ENCODE measurements at places on chromosomes 2 and 18.

GRCh38 chr18:58687871-58688308 is 16.6 kb downstream of the MALT1 start:
- no peak for DNase-seq

GRCh38 chr18:32381761-32382160 is 88.9 kb downstream of the GAREM1 start:
- DNase-seq, result no peak

GRCh38 chr2:44550561-44550960 is 188.8 kb downstream of the CAMKMT start:
- DNase-seq, result peak; percentile 8

DNA sequence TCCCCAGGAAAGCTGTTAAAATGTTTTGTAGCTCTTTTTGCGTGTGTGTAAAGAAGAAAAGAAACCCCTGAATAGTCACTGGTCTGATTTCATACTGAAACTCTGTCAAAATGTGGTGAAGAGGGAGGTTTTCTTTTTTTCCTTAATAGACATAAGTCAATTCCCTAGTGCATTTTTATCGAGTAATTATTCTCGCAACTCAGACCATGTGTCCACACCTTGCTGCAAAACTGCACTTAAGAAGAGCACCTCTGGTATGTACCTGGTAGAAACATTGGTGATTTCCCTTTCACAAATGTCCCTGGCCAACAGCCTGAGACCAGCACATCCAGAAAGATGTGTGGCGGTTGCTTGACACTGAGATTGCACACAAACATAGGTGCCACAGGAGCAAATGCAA is 159.9 kb downstream of the ZNF521 start:
- no peak for DNase-seq

DNA sequence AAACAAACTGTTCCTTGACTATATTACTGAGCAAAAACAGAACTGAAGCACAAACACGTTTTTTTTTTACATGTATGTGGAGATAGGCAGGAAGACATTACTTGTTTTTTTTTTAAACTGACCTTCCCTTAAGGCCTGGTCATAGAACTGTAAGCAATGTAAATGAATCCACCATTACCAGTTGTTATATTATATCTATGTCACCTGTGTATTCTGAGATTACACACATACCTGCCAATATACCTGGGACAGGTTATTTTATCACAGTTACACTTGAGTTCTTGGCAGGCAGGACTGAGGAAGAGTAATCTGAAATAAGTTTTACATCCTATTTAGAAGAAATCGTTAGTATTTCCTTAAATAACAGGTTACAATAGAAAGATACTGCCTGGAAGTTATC is 155.3 kb downstream of the BAZ2B start:
- DNase-seq, result no peak

GRCh38 chr2:8379549-8379948 is 302.3 kb upstream of the ID2 start:
- DNase-seq, result no peak

DNA sequence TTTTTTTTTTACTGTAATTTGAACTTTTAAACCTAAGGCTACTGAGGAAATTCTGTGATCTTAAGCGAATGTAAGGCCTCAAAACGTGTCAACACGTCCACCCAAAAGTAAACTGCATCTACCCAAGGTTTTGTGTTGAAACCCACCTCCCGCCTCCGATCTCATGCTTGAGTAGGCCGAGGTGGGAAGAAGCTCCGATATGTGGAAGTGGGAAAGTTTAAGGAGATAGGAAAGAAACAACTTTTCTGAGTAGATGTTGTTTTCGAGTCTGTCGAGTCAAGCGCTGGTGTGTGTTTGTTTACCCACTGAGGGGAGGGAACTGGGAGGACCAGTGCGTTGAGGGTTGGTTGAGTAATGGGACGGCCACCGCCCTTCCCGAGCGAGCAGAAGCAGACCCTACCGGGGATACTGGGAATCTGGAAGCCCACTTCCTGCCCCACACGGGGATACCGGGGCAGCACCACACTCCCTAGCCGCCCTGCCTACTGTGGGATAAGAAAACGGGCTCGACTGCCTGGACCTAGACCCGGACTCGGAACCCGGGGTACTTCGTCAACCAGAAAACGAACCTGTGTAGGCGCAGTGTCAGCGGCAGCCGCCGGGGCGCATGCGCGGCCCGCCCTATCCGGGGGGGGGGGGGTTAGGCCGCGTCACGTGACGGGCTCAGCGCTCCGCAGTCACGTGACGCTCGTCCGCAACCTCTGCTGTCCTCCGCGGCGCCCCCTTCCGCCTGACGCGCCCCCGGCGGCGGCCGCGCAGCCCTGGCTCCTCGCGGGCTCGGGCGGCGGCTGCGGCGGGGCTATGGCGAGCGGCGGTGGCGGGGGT is at the start of gene RETREG2:
TSS of gene RETREG2 (plus strand) at position 724 of the 825 bp plus-strand sequence. CDS start at position 802, 78 bp downstream.
- peak; percentile 92 for DNase-seq

DNA sequence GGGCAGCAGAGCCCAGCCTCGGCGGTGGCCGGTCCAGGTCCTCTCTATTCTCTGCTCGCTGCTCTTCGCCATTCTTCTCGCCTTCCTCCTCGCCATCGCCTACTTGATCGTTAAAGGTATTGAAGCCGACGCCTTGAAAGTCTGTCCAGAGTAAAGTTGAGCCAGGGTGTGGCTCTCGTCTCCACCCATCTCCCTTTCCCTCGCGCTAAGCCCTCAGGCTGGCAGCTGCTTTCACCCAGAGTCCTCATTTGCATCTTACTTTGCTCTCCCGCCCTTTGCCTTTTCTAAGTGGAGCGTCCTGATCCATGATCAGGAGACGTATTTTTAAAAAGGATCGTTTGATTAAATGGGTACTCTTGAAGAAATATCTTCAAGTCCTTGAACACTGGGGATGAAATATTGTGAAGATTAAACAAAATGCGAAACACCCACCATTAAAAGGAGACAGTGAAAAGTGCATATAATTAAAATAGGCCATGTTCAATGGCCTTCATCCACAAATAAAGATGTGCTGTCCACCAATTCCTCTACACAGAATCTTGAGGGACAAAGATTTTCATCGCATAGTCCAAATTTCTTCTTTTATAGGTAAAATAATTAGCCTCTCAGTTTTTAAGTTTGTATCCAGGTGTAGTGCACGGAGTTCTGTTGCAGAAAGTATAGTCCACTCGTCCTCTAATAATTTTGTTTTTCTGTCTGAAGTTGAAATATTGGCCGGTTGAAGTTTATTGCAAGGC is 657 bp downstream of the ARL6IP6 start:
- DNase-seq, result peak; percentile 12

- DNase-seq, result no peak
These were observed 491.0 kb upstream of the NXPH2 start for GRCh38 chr2:139271149-139271548.

GRCh38 chr2:119402645-119403560 is 28.8 kb upstream of the TMEM37 start:
- DNase-seq, result no peak

GRCh38 chr2:241859017-241859435 is 332 bp upstream of the PDCD1 start:
- no peak for DNase-seq

- no peak for DNase-seq
These were observed 50.5 kb downstream of the LAMA1 start for GRCh38 chr18:7066965-7067555.

DNA sequence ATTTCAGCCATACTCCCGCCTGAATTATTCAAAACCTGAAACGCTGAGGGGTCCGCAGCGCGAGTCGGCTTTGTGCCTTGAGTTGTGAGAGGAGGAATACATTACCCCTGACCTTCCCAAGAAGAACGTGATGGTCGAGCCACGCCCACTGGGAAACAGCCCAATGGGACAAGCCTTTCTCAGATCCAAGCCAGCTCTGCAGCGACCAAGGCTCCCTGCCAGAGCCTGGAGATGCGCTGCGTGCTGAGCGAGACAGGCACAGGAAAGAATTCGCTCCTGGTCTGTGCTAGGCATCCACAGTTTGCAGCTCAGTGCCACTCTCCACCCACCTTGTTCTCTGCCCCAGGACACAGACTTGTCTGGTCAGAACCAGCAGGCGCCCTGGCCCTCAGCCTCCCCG is 74.1 kb upstream of the GLI2 start:
- DNase-seq, result peak; percentile 32

DNA sequence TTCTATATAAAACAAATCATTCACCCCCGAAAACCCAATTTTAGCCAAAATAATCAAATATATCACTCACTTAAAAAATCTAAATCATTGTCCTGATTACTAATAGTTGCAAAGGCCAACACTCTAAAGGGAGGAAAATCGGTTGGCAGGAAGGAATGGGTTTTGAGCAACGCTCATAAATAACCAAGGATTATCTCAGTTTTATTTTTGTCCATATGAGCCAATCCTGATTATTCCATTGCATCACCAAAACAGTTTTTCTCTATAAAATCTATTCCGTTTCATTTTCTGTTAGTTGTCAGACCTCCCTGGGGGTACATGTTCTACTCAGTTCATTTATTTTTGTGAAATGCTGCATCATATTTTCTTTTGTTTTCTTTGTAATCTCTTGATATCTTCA is 174.1 kb downstream of the LRATD1 start:
- DNase-seq, result peak; percentile 9

GRCh38 chr2:126527836-126528490 is 128.0 kb upstream of the GYPC start:
- DNase-seq, result peak; percentile 54

GRCh38 chr18:46343931-46344372 is 239.8 kb downstream of the HAUS1 start:
- DNase-seq, result no peak

- no peak for DNase-seq
These were observed 104.1 kb downstream of the COPS8 start for GRCh38 chr2:237189799-237190198.

DNA sequence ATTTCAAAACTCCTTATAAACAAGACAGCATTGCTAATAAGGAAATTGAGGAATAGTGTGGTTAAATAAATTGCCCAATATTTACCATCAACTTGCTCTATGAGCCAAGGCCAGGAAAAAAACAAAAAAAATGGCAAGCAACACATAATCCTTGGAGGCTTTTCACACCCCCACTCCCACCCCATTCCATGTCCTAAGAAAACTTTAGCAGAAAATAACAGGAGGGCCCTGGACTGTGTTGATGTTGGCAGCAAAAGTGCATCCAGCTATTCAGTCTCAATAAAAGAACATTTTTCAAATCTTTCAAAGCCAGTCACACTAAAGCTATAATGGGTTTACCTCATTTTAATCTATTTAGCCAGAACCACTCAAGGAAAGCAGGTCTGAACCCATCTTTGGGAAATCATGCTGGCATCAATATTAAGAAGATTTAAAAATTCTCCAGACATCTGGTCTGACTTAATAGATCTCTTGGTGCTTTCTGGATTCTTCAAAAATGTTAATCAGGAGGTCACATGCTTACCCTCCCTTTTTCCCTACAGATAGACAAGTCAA is 34.6 kb upstream of the STK17B start:
- DNase-seq, result peak; percentile 94

- no peak for DNase-seq
These were observed 639.8 kb downstream of the TMEM182 start for GRCh38 chr2:103401621-103402020.

DNA sequence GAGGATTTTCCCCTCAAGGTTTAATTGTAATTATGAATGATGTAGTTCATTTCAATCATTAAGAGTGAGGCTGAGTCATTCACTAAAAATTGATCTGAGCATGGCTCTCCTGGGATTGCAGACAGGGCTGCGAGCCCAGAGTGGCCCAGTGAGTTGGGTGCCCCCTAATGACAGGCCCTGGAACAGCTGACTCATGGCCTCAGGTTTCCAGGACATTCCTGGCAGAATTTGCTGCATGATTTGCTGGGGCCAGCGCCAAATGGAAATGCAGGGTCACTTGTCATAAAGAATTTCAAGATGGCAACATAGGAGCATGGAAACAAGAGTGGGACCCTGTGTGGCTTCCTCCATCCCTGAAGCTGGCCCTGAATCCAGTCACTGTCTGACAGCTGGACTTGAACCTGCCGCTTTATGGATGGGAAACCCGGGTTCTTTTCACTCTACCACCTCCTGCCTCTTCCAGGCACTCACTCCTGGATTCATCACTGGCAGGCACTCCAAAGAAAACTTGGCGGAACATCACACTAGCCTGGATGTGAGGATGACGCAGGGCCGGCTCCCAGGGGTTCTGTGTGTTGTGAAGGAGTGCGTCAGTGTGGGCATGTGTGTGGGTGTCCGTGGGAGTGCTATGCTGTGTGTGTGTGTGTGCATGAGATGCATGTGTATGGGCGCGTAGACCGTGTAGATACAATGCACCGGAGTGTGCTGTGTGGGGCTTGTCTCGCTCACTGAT is 15.2 kb downstream of the OTOF start:
- peak; percentile 59 for DNase-seq

DNA sequence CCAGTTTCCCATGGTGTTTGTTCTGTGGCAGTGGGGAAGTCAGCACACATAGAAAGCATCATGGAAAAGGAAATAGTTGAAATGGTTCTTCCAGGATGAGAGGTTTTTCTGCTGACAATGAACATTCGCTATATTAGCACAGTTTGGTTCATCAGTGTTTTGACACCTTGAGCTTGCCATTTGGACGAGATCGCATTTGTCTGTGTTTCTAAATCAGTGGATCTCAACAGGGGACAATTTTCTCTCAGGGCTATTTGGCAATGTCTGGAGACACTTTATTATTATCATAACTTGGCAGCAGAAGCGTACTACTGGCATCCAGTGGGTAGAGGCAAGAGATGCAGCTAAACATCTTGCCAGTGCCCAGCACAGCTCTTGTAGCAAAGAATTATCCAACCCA is 74.6 kb downstream of the CD8B2 start:
- DNase-seq, result no peak

GRCh38 chr2:1625281-1626001 is 118.9 kb downstream of the PXDN start:
- DNase-seq, result peak; percentile 81

GRCh38 chr2:57181315-57182038 is 865.1 kb upstream of the VRK2 start:
- peak; percentile 5 for DNase-seq

GRCh38 chr2:155256803-155257202 is 558.3 kb downstream of the KCNJ3 start:
- no peak for DNase-seq

- peak; percentile 52 for DNase-seq
These were observed 25.4 kb downstream of the CYBRD1 start for GRCh38 chr2:171547720-171548119.

DNA sequence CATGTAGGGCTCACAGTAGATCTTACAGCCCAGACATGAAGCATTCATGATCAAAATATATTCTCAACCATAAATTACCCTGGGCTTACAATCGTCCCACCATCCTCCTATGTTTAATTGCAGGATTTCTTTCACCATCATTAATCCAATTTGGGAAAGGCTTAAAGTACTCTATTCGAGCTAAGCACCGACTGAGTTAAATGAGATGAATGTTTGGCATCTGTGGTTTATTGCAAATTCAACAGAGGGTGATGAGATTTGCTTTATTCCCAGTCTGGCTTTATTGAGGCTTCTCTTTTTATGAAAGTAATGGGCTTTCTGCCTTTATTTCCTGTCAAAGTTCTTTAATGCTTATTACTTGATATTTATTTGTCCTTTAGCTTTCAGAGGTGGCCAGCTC is 159.0 kb downstream of the METTL4 start:
- no peak for DNase-seq

DNA sequence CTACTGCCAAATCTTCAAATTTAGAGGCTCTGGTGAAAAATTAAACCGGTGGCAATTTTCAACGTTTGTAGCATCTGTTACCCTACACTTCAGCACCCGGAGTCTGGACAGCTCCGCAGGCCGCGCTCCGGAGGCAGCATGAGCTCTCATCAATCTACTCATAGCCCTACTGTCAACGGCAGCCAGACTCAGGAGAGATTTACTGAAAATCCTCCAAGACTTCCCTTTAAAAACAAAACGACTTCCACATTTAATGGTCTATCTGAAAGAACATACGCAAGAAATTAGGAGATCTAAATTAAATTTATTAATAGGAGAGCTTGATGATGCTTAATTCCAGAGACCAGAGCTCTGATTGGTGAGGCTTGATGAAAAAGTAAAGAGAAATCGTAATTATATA is 970 bp upstream of the ADCYAP1 start:
- DNase-seq, result peak; percentile 14

All from AG10803 (cell line).